ENCODE measurements at places on chromosomes 1 and 21.

- no peak for DNase-seq
These were observed 569 bp upstream of the DAB1 start for GRCh38 chr1:57424231-57425027.

- no peak for DNase-seq
These were observed 25.1 kb downstream of the POFUT2 start for GRCh38 chr21:45262616-45263015.

GRCh38 chr1:3681231-3681897, 29.0 kb downstream of the TP73 start:
- DNase-seq = no peak

- DNase-seq = no peak
These were observed 707 bp downstream of the PRCC start for GRCh38 chr1:156767879-156768604.

Data from stimulated activated CD8-positive, alpha-beta memory T cell treated with anti-CD3 and anti-CD28 coated beads, Interleukin-15, amount 100 ng/mL, for 48 hours (primary cell).